ENCODE measurements at places on chromosomes 4 and X.

DNA sequence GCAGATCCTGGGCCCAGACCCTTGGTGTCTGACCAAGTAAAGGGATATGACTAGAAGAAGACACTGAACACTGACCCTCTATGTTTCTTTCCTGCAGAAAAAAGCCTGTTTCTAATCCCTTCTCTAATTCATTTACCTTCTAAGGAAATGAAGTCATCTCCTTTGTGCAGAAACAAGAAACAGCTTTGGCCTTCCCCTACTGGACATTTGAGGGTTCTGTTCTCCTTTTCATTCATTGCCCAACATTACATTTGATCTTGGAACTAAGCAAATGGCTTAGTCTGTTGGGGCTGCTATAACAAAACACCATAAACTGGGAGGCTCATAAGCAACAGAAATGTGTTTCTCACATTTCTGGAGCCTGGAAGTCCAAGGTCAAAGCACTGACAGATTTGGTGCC, 20.0 kb downstream of the HCCS start:
- no peak for DNase-seq

DNA sequence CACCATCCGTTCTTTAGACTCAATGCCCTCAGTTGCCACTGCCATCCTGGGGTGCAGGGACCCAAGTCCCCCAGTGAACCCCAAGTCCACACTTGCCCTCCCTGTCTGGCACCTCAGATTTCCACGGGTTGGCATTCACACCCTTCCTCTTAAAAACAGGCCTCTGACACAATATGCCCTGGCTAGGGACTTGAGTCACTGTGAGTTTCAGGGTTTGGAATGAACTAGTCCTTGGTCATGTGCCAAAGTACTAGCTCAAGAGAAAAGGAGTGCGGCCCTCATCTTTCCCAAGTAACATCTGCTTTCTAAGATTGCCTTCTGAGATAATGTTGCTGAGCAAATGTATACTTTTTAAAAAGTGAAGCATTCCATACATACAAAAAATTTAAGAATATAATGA, 134.0 kb downstream of the MID1 start:
- no peak for DNase-seq

DNA sequence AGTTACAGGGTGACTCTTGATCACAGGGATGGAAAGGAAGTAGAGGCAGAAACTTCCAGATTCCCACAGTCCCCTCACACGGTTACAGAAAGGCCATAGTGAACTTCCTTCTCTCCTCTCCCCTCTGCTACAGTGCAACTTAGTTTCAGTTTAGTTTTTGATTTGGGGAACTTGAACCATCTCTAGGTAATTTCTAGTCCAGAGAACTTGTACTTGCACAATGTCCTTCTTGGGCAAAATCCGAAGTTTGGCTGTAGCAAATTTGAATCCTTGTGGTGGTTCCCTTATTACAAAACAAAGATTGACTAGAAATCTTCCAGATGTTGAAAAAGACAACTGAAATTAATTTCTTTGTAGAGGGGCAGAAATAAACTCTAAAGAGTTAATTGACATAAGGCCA, 1.2 kb upstream of the BLTP1 start:
- DNase-seq, result no peak

GRCh38 chr4:43682551-43682950, 766.1 kb downstream of the KCTD8 start:
- no peak for DNase-seq
